ENCODE measurements at places on chromosomes 1 and 21.

GRCh38 chr1:19643602-19644394 lies at the start of gene NBL1:
Gene NBL1, plus strand, starts transcription at chr1:19644311. Its CDS starts 10,720 bp downstream, at chr1:19655031.
- peak; percentile 87 for DNase-seq

DNA sequence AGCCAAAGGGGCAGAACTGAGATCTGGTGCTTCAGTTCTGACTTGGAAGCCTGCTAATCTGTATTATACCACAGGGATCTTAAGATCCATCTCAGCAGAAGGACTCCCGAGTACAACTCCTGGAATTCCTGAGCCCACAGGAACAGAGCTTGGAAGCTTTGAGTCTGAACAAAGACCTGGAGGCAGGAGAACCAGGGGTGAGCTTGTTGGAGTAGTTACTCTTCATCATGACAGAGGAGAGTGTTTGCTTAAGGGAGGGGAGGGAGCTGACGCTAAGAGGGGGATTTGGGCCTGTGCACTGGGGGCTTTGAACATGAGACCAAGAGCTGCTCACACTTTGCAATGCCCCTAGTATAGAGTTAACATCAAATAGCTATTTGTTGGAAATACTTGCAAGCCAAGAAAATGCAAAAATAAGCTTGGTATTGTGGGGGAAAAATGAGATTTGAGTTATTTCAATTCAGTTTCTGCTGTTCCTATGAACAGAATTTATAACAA lies 41.1 kb upstream of the TRABD2B start:
- DNase-seq = no peak

GRCh38 chr1:217186664-217187063 lies 444.2 kb downstream of the GPATCH2 start:
- DNase-seq = no peak

GRCh38 chr1:7703321-7704213 lies 67.5 kb upstream of the VAMP3 start:
- no peak for DNase-seq

DNA sequence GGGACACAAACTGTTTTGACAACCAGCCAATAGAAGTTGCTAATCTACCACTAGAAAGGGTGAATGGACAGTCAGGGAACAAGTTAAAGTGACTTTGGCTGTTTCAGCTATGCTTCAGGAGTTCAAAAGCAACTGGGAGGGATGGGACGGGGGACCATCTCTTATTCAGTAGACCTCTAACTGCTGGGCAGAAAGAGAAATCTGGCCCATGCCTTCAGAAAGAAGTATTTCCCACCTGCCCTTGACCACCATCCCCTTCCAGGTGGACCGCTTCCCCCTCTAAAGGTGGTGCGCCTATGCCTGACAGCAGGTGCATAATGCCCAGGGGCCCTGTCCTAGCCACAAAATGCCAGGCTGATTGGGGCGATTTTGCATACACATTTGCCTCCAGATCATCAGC lies 5.2 kb downstream of the ITPKB start:
- no peak for DNase-seq

GRCh38 chr1:154276797-154277196 lies 4.4 kb downstream of the HAX1 start:
- DNase-seq = no peak

GRCh38 chr1:192967901-192968300 lies 91.3 kb downstream of the UCHL5 start:
- DNase-seq = no peak

DNA sequence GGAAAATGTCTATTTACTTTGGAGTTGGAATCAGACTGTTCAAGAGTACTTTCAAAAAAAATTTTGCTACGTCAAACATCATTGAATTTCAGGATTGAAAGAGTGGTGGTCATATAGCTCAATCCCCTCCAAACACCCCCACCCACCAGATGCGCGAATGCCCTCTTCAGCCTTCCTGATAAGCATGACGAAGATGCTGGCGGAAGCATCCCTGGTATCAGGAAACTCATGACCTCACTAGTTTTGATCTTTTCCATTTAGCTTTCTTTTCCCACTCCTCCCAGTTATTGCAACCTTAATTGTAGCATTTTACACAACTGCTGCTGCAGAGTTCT lies 104.4 kb downstream of the LEPR start:
- DNase-seq = no peak

DNA sequence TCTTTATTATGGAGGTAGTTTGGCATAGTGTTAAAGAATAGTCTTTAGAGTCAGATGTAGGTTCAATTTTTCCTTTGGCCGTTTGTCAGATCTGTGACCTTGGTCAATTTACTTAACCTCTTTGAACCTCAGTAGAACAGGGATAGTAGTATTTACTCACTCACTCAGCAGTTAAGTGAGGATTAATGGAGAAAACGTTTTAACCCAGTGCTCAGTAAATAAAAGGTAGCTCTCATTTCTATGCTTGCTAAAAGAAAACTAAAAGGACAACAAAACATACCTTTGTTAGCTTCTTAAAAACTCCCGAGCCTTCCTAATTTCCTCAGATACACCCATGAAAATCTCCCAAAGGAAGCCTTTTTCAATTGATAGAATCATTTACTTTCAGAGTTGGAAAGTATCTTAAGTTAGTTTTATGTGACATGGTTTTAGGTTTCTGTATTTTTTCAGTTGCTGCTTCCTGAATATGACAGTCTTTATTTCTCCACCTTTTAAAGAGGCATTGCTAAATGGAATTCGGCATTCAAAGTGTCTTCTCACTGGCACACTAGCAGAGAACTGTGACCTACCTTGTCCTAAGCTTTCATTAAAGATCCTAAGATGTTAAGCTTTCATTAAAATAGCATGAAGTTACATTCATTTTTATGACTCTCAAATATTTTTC lies 7.8 kb downstream of the ABCD3 start:
- DNase-seq = no peak

GRCh38 chr1:38046333-38046883 lies at the start of gene POU3F1:
Gene POU3F1, minus strand, starts transcription at chr1:38046793. Its CDS starts 50 bp downstream, at chr1:38046743.
- DNase-seq = no peak

- DNase-seq = peak; percentile 72
Observed at GRCh38 chr1:215018555-215018954, 64.0 kb upstream of the KCNK2 start.

DNA sequence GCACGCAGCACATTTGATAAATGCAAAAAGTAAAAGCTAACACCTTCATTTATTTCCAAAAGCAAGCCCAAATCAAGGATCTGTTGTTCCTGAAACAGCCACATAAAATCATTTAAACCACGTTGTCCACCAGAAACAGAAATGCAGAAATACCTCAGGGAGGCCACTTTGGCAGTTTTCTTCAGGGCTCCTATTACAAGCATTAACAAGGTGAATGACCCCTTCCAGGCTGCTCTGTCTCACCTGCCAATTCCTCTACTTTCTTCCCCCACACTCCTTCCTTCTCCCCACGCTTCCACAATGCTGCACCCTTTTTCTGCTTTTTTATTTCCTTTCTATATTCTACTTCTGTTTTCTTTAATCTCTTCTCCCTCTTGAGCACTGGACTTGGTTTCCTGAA lies 55.0 kb upstream of the PTGFRN start:
- DNase-seq = no peak

GRCh38 chr1:233599542-233600073 lies 14.3 kb upstream of the KCNK1 start:
- no peak for DNase-seq

- DNase-seq = no peak
Observed at GRCh38 chr1:224900062-224900630, 29.3 kb upstream of the DNAH14 start.

DNA sequence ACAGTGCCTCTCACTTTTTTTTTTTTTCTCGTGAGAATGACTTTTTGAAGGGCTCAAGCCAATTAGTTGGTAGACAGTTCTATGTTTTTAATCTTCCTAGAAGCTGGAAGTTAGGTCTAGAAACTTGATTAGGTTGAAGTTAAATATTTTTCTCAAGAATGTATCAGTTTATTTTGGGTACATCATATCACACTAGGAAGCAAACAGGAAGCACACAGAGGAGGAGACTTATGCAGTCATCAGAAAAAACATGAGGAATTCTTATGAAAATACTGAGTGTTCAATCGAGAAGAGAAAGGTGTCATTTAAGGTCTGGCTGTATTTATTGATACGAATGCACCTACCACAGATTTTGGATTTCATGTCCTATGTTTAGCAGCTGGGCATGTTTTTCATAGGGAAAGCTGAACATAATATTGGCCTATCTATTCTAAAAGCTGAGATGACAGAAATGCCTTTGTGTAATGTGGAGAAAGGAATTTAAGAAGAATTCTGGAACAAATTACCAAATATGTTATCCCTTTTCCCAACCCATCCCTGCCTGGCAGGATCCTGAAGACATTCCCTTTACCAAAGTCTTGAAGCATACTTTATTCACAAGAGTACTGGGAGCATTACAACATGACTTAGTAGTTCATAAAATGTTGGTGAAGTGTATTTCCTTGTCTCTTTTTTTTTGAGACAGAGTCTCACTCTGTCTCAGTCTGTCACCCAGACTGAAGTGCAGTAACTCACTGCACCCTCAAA lies 17.5 kb upstream of the ZFP69B start:
- peak; percentile 3 for DNase-seq

GRCh38 chr1:167792188-167792565 lies 70.4 kb downstream of the MPZL1 start:
- DNase-seq = no peak

DNA sequence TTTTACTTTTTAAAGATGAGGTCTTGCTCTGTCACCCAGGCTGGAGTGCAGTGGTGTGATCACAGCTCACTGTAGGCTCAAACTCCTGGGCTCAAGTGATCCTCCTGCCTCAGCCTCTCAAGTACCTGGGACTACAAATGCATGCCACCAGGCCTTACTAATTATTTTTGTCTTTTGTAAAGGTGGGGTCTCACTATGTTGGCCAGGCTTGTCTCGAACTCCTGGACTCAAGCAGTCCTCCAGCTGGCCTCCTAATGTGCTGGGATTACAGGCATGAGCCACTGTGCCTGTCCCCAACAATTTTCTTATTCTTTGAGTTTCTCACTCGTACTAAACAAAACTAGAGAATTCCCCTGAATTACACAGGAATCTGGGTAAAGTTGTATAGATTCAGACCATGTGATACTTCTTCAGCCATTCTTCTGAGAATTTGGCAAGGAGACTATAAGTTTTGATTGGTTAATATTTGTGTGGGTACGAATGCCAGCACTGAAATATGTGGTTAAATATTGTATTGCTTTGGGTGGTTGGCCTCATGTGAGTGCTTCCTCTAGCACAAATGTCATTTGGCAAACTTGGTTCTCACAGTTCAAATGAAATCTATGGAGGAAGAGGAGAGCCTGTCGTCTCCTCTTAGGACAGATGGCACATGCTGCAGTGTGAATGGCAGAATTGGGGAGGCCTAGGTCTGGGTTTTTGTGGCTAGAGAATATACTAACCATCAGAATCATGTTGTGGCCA lies 104.9 kb downstream of the RUNX1 start:
- DNase-seq = no peak

GRCh38 chr1:223269006-223269405 lies 95.0 kb downstream of the SUSD4 start:
- no peak for DNase-seq

- DNase-seq = no peak
Observed at GRCh38 chr1:84899969-84900368, 7.0 kb upstream of the LPAR3 start.

- DNase-seq = no peak
Observed at GRCh38 chr1:27116232-27116631, 38.7 kb downstream of the SLC9A1 start.

GRCh38 chr1:77776007-77776700 lies 3.3 kb upstream of the MIGA1 start:
- no peak for DNase-seq

DNA sequence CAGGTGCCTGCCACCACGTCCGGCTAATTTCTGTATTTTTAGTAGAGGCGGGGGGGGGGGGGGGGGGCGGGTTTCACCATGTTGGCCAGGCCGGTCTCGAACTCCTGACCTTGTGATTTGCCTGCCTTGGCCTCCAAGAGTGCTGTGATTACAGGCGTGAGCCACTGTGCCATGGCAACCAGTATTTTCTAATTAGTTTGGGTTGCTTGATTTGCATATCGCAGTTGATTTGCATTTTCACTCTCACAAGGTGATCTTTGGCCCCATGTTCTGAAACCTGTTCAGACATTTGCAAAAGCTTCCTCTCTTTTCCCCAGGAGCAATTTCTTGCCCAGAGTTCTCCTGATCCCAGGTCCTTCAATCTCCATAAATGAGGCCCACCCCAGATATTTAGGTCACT lies 1.7 kb downstream of the TOR3A start:
- DNase-seq = no peak

DNA sequence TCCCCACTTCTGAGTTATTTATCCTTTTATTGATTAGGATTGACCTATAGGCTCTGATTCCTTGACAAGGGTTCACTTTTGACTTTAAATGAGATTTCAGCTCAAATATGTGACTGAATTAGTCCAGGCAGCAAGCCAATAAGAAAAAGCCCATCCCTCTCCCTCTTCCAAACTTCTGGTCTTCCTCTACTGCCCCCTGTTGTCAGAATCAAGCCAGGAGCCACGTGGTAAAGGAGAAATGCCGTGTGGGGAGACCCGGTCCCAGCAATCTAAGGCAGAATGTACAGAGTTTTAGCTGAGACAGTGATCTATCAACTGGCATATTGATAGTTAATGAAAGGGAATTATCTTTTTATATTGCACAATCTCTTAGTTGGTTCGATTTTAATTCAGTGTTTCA lies 5.2 kb downstream of the ADAMTS5 start:
- peak; percentile 23 for DNase-seq

- peak; percentile 19 for DNase-seq
Observed at GRCh38 chr1:161019751-161020495, 1.0 kb downstream of the F11R start.

GRCh38 chr1:17176306-17177061 lies 28.4 kb upstream of the PADI1 start:
- no peak for DNase-seq

- no peak for DNase-seq
Observed at GRCh38 chr1:168236836-168237611, 11.2 kb downstream of the SFT2D2 start.

DNA sequence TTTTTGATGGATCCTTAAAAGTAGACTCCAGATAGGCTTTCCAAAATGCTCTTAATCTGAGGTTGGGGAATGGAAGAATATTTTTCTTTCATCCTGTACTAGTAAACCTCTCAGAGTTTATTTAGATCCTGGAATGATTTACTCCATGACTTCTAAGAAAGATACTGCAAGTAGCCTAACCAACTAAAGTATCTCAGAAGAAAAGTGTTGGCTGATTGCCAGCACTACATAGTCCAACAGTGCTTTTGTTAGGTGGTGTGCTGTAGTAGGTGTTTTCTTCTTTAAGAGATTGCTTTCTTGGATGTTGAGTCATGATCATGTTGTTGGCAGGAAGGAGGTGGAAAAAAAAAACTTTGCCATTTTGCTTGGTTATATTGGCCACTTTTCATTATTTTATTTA lies 119.8 kb downstream of the OSBPL9 start:
- peak; percentile 73 for DNase-seq

All from GM23248 (cell line).